ENCODE measurements at places on chromosomes 5 and 9.

- peak; percentile 92 for DNase-seq
Measured at GRCh38 chr9:69797675-69798074, 22.9 kb upstream of the CFAP95 start.

GRCh38 chr9:4592886-4593285 is 69.2 kb upstream of the PLPP6 start:
- no peak for DNase-seq

DNA sequence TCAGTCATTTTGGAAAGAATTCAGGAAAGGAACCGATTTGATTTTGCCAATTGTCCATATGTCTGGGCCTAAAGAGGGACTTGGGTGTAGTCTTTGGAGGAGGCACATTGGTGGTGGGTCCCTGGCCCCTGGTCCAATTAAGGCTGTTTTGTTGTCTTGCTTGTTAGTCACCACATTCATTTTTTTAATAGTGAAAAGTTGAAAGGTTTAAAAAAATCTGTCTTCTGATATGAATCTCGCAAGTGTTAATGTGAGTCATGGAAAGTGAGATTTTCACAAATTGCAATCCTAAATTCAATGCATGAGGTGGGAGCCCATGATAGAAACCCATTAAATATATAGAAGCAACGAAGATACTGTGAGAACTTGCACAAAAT is 165.9 kb upstream of the OTULINL start:
- no peak for DNase-seq

DNA sequence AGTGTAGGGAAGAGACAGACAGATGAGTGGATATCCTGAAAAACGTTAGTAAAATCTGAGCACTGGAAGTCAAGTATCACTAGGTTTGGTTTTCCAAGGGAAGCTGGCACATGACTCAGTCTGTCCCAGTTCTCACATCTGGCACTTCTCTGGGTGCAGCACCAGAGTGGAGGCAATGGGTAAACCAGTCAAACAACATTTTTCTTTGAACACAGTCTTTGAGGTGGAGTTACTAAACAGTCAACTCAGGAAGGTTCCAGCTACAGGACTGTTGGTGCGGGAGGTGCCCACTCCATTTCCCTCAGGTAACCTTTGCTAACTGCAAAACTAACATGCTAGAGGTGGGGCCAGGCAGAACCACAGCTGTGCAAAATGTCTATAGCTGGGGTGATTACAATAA is 301.4 kb upstream of the RFX3 start:
- DNase-seq: peak; percentile 33

GRCh38 chr9:127380479-127380878 is 16.5 kb upstream of the SLC2A8 start:
- no peak for DNase-seq

DNA sequence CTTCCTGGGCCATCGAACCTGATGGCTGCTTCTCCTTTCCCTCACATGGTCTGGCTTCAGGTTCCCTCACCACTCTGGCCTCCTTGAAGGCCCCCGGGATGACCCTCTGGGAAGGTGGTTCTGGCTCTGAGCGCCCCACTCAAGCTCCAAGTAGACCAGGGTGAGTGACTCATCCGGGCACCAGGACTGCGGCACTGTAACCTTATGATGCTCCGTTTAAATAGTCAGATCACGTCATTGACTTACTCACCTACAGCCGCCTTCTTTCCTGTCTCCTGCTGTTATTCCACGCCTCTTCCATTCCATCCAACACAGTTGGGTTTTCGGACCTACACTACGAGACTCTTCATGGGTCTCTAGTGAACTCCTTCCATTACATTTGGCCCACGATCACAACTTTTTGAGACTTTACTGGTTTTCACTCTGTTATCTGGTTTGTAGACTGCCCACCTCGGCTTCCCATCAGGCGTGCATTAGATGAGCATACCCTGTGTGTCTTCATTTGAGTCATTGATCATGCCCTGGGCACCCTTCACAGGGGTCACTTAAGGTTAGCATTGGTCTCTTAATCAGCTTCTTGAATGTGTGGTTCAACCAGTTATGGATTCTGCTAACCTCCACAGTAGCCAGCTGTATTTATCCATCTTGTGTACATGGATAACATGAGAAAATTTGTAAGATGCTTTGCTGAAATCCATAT is 138.8 kb upstream of the LMX1B start:
- DNase-seq: no peak

DNA sequence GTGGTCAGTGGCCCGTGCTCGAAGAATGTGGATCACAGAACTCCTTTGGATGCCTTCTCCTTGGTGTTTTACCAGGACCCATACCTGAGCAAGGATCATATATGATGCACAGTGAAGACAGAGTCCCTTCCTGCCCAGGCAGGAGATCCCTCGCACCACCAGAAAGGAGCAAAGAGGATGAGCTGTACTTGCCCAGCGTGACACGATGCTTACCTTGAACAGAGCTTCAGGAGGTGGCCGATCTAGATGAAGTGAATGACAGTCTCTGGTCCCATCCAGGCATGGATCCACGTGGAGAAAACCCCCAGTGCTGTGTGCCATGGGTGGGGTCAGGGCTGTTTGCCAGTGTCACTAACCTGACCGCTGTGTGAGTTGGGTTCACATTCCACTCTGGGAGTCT is 455.4 kb downstream of the GADD45G start:
- DNase-seq: no peak

GRCh38 chr9:23926368-23926767 is 100.3 kb upstream of the ELAVL2 start:
- DNase-seq: no peak

DNA sequence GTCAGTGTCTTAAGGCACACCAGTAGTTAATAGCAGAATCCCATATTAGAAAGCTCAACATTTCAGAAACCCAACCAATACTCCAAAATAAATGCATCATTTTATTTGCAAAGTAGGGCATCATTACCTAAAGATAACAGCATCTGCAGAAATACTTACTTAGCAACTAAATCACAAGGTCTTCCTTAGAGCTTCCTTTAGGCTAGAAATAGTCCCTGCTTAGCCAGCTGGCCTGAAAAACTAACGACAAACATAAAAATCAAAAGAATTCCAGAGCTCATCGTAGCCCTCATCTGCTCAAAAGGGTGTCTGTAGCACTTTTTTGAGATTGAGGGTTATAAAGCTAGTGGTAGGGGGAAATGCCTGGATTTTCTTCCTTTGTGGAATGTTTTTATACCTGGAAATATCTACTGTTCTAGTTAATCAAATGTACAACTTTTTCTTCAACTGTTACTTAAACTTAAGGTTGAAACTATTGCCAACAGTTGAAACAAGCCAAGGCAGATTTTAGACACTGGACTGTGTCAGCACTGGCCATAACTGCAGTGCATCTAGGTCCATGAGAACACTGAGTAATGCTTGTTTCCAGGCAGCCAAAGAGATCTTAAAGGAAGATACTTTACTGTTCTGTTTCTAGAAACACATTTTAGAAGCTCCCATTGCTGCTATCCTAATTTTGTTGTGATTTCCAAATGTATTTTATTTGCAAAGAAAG is 129.4 kb upstream of the RASA1 start:
- no peak for DNase-seq

GRCh38 chr5:77129391-77129990 is 42.4 kb upstream of the ZBED3 start:
- DNase-seq: peak; percentile 35

DNA sequence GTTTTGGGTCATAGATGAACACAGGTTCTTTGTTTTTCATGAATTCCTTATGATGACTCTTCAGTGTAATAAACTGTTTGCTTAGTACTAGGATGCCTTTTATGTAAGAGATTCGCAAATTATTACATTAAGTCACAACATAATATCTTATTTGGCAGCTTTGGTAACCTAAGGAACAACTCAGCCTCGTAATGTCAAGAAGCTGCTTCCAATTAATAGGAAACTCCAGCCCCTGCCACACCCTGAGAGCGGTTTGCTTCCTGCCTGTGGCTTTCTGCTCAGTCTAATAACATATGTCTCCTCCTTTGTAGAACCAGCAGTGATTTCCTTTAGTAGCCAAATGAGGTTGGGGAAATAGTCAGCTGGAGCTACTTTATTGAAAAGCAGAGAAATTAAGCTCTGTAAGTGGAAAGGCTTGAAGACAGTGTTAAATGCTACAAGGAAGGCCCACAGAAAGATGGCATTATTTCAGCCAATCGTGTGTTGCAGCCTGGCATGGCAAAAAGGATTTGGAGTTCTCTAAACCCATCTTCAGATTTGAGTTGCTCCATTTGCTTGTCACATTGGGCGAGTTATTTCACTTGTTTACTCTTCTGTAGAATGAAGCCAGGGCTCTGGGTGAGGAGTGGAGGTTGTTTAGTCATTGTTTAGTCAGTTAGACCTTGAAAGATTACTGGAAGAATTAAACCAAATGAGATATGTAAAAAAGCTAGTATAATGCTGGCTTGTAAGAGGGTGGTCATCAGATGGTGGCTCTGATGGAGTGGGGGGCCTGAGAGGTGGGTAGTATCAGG is 54.1 kb downstream of the MTAP start:
- DNase-seq: no peak

GRCh38 chr9:128684065-128684324 is 5.0 kb upstream of the SET start:
- no peak for DNase-seq

DNA sequence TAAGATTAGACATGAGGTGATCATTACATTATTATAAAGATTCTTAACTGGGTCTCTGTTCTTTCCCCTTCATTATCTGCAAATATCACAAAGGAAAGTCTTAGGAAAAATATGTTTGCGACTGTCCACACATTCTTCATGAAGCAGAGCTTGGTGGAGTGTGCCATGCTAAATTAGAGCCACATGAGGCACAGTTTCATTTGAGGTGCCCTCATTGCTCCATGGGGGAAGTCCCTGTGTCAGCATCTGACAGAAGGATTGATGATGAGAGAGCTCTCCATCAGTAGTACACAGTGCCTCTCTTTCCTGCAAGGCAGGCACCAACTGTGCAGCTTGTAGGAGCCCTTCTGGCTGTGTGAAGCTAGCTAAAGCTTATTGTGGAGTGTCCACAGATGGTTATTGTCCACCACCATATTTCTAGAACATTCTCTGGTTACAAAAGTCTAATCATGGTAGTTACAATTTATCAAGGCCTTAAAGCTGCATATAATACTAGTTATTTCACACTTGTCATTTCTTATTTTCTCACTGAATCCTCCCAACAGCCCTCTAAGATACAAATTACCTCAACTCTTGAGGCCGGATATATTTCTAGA is 63.9 kb downstream of the C9orf152 start:
- DNase-seq: no peak

GRCh38 chr9:133037775-133038515 is 7.1 kb downstream of the GTF3C5 start:
- DNase-seq: no peak

- DNase-seq: peak; percentile 86
Measured at GRCh38 chr5:58019614-58020013, 440.3 kb downstream of the PLK2 start.

- no peak for DNase-seq
Measured at GRCh38 chr5:132049093-132049492, 11.4 kb upstream of the IL3 start.

GRCh38 chr9:22165144-22165543 is 156.0 kb upstream of the CDKN2B start:
- no peak for DNase-seq

DNA sequence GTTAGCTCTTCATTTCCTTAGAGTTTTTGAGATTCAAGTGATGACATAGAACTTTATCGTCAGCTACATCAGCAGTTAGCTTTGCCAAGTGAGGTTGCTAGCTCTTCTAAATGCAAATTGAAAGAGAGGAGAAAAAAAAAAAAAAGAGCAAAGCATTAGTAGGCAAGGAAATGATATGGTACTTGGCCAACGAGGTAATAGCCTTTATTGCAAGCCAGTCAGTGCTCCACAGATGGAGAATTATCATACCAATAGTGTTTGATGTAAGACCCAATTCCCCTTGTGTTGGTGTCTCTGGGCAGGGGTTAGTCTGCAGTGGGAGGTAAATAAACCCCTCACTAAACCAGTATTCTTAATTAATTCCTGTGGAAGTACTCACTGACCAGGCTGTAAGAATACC is 992.1 kb downstream of the PTPRD start:
- DNase-seq: no peak

GRCh38 chr9:11757408-11757807 is 935.8 kb upstream of the TYRP1 start:
- DNase-seq: no peak

- no peak for DNase-seq
Measured at GRCh38 chr9:88421348-88421747, 33.1 kb downstream of the SPIN1 start.

GRCh38 chr5:95725071-95725820 is 5.9 kb upstream of the RHOBTB3 start:
- peak; percentile 7 for DNase-seq

GRCh38 chr9:131714161-131714646 is 25.7 kb downstream of the RAPGEF1 start:
- DNase-seq: peak; percentile 71

DNA sequence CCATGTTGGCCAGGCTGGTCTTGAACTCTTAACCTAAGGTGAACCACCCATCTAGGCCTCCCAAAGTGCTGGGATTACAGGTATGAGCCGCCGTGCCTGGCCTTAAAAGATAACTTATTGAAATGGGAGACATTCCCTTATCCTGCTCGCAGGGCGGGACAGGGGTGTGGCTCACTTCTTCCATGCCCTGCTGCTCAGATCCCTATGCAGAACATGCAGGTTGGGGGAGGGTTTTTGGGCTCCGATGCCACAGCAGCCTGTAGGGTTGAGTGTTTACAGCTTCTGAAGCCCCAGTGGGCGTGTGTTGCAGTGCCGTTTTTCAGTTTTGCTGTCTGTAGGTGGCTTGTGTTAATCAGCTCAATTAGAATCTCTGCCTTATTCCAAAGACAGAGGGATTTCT is 108.0 kb upstream of the BRINP1 start:
- DNase-seq: no peak

DNA sequence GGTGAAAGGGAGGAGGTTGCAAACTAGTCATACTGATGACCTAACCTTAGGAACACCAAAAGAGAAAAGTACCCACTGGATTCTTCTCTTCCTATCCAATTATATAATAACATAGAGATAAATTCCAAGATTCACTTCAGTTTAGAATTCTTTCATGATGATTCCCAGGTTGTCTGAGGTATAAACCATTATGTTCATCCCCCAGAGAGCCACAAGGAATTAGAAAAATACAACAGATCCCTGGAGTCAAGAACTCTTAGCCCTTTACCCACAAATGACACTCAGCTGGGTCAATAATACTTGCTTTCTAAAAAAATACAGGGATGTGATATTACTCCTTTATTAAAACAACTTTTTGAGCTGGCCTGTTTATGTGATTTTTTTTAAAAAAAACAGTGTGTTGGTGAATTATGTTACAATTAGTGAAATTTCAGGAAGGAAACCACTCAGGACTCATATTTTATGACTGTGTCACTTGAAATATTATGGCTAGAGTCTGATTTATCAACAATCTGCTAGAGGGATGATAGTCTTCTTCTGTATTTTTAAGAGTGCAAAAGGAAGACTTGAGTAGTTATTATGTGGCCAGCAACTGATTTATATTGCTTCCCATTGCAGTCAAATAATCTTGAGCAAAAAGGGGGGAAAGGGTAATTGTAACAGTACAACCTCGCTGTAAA is 338.2 kb downstream of the NFIB start:
- DNase-seq: no peak
